NT2/D1 (cell line): ENCODE measurements at places on chromosomes 6 and 20.

DNA sequence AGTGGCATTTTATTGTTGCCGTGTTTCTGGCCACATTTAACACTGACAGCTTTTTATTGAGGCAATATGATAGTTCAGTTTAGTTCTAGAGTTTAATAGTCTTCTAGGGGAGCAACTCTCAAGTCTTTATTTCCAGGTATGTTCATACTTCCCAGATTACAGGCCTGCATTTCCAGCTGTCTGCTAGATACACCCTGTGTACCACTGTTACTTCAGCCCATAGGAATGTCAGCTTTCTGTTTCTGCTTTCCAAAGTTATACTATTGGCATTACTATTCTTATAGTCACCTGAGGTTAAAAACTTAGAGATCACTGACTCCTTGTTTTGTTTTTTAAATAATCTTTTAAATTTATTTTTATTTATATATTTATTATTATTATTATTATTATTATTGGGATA lies 7.6 kb downstream of the ZNF451 start:
- no peak for DNase-seq

GRCh38 chr20:39264506-39265172 lies 302.5 kb downstream of the DHX35 start:
- peak; percentile 77 for DNase-seq

DNA sequence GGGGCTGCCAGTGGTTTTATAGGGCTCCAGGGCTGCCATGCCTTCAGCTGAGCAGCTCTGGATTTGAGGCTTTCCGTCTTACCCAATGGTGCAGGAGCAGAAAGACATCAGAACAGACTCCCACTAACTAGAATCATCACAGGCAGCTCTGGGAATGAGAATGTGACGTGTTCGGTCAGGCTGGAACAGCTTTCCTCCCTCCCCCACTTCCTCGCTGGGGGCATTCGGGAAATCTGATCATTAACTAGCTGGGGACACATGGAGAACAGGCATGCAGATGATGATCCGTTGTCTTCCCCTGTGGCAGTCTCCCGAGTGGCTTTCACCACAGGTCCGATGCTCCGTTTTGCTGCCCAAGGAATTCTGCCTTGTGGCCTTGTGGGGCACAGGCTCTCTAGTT lies 5.5 kb upstream of the MTG2 start:
- no peak for DNase-seq

GRCh38 chr20:50724851-50725723 lies 6.3 kb upstream of the PARD6B start:
- no peak for DNase-seq

GRCh38 chr6:12383448-12383847 lies 93.3 kb downstream of the EDN1 start:
- no peak for DNase-seq

- DNase-seq: no peak
These were observed 53.5 kb upstream of the NELFCD start for GRCh38 chr20:58927490-58928061.

- no peak for DNase-seq
These were observed 135.1 kb upstream of the RAB32 start for GRCh38 chr6:146408583-146408982.

DNA sequence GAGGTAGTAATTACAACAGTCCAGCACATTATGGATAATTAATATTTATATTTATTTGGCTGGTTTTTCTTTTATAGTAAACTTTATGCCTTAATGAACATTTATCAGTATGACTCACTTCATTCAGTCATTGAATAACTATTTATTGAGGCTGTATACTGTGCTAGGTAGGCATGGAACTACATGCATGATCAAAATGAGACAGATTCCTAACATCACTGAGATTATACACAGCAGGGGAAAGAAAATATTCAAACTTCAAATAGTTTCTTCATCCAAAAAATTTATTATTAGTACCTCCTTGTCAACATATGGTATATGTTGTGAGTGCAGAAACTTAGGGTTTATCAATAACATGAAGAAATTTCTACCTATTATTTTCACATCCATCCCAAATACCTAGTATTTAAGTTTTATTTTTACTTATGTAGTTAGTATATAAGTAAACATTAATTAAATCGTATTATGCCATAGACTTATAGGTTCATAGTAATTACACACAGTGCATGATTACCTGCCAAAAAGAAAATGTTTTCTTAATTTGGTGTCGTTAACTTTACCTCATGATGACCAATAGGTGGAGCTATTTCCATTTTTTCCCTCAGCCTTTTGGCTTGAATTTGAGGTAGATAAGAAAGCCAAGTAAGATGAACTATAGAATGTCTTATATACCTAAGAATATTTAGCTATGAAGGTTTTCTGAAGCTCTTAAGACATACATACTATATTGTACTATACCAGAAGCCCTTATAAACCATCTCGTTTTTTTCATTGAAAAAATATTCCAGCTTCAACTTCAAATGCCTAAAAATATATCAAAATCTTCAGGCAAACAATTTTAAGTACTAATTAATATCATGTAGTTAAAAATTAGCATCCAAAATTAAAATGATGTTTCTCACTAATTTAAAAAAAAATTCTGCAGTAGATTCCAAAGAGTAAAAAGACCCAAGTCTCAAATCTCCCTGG lies 12.5 kb upstream of the TMEM30A start:
- DNase-seq: peak; percentile 40

- DNase-seq: no peak
These were observed 119.9 kb upstream of the CST7 start for GRCh38 chr20:24828992-24829648.

DNA sequence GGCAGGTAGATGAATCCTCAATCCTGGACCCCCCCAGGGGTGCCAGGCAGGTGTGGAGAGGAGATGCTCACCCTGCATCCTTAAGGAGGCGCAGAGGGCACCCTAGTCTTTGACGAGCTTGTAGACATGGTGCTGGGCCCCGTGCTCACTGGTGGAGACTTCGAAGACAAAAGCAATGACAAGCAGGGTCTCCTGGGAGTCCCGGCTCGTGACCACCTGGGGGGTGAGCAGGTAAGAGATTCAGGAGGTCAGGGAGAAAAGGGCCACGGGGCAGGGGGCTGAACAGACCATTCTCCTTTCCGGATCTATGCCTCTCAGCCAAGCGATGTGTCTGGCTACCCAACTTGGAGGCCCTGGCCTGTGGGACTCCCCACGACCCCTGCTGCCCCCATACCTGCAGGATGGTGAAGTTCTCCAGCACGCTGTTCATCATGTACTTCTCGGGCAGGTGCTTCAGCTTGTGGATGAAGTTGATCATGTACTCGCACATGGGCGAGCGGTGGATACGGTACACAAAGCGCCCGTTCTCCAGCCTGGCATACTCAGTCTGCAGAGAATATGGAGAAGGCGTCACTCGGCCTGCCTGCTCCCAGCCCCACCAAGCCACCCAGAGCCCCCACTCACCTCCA lies 6.9 kb downstream of the RPL10A start:
- DNase-seq: no peak

DNA sequence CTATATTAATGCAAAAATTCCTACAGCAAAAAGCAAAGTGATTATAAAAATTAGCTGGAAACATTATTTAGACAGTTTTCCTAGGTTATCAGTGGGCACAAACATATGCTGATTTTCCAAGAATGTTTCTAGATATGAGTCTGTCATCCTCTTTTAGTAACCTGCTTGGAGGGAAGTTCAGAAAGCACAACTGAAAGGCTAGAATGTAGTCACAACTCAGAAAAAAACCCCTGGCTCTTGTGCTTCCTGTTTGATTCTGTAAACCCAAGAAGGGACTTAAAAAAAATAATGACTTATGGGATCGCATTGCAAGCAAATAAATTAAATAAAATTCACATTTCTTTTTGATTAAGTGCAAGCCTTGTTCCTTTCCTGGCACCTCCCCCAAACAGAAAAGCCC lies 708.4 kb upstream of the EPHA7 start:
- DNase-seq: no peak

DNA sequence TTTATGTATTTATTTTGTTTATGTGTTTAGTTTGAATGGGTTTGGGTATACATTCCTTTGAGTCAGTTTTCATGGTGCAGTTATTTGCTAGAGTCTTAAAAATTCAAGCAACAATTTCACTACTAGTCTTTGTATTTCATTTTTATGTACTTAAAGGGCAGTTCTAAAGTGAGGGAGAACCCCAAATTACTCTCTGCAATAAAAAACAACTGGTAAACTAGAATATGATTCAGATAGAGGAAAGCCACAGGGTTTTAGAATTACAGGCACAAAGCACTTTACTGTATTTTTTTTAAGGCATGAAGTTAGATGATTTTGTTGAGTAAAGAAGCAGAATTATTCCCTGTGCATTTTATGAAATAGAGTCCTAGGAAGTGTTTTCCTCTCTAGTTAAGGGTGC lies 183.3 kb downstream of the ARID1B start:
- no peak for DNase-seq

- DNase-seq: no peak
These were observed 40.6 kb upstream of the SAMD5 start for GRCh38 chr6:147467886-147468285.

DNA sequence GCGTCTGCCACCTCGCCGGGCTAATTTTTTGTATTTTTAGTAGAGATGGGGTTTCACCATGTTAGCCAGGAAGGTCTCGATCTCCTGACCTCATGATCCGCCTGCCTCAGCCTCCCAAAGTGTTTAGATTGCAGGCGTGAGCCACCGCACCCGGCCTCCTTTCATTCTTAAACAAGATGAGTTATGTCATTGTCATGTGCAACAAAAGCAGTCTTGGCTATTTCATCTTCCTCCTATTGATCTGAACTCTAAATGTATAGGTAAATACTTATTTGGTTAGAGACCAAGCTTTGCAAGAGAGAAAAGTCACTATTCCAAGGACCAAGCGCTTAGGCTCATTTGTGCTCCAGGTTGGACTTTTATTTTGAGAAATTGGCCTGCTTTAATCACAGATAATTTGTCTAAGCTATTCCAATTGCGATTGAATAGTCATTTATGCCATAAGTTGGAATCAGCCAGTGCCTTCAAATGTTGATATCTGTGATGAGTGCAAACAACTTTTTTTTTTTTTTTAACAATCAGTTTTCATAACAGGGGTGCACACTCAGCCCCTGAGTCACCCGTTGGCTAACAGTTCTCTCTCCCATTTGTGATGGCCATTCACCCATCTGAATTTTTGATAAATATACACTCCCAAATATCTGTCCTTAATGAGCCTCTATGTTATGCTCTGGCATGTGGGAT lies 167.3 kb downstream of the BCAS1 start:
- no peak for DNase-seq

- DNase-seq: no peak
These were observed 67.8 kb upstream of the ANKEF1 start for GRCh38 chr20:9966966-9967365.

DNA sequence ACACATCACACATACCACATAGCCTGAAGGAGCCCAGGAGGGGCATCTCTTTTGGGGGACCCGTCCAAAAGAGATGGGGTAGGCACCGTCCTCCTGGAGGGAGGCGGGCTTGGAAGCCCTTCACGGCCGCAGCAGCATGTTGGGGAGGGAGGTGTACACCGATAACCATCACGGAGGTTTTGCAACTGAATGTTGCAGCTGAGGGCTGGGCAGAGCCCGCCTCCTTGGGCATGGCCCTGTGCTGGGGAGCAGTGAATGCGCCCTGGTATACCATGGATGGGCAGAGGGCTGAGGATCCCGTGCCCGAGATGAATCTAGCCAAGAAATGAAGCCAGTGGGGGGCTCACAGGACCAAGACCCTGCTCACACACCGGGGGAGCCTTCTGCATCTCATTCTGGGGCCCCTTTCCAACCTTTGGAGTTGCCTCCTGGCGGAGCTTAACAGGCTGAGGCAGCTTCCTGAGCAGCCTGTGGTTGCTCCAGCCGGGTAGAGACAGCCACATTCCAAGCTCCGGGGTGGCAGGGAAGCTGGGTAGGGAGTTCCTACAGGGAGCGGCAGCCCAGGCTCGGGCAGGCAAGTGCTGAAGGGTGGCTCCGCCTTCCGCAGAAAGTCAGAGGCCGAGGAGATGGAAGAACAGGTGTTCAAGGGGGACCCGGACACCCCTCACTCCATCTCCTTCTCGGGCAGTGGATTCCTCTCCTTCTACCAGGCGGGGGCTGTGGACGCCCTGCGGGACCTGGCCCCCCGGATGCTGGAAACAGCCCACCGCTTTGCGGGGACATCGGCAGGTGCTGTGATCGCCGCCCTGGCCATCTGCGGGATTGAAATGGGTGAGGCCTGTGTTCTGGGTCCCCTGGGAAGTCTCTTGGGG lies at the start of gene PNPLA1:
Gene PNPLA1 (plus strand): TSS at position 227 of the 872 bp plus-strand sequence. CDS start 400 bp downstream, at position 627.
- DNase-seq: no peak

DNA sequence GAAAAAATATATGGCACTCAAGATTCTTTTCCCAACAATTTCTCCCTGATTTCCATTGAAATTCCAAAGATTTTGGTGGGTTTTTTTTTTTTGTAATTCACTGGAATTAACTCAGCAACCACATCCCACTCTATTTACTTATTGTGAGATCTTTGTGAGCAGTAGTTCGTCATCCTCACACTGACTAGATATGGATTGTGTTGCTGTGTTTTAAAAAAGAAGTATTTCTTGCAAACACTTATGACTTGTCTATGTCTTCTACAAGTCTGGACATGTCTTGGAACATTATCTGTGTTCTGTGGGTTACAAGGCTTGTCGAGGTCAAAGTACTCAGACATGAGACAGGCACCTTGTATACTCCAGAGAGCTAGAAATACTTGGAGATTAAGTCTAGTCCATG lies 7.3 kb upstream of the TENT5A start:
- DNase-seq: no peak

- DNase-seq: no peak
These were observed 6.3 kb downstream of the NFYA start for GRCh38 chr6:41079080-41079479.

DNA sequence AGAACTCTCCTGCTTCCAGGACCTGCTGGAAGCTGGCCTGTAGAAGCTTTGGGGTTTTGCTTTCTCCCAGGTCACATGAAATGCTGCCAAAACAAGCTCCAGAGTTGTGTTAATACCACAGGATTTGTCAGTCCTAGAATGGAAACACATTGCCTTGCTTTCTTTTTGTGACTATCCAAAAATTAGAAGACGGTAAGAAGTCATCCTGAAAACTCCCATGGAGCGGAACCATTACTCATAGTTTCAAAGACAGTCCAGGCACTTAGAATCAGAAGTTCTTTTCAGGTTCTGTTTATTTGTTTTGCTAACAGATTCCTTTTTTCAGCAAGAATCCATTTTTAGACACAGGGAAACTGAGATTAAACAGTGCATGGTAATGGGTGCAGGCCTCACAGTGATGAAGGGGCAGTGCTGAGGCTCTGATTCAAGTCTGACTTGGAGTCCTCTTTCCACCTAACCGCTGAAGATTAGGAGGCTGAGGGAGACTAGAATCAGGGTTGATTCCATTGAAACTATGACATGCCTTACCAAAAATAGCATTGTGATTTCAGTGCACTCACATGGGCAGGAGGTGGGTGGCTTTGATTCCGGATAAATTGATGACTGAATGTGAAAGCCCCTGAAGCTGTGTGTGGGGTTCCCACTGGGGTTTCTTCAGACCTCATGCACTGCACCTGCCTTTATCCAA lies 72.2 kb upstream of the NAA20 start:
- DNase-seq: no peak

- no peak for DNase-seq
These were observed 53.6 kb downstream of the ZNF831 start for GRCh38 chr20:59217173-59217572.

GRCh38 chr6:2429460-2429859 lies 184.1 kb upstream of the GMDS start:
- no peak for DNase-seq
